ENCODE measurements at places on chromosomes 2 and 18.
A peak's percentile ranks its signal among the peaks of the same experiment; 100 is the strongest.

DNA sequence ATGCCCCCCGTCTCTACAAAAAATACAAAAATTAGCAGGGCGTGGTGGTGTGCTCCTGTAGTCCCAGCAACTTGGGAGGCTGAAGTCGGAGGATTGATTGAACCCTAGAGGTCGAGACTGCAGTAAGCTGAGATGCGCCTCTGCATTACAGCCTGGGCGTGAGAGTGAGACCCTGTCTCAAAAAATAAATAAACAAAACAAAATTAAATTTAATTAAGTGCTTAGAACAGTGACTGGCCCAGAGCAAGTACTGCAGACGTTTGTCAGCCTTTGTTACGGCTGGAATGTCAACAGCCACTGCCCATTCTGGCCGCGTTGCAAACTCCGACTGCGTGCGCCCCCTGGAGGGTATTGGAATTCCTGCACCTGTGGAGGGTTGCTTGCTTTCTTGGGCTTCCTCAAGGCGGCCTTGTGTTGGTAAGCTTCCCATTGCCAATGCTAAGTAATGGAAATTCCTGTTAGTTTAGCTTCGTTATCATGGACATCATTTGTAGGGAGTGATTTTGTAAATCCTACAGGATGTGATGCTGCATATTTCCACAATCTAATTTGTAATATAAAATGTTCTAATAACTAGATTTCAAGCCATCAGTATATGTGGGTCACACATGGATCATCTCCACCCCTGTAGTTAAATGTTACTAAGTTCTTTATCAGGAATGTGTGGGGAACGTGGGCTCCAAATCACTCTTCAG, 15.9 kb upstream of the ATP6V1B1 start:
- peak; percentile 70 for DNase-seq

GRCh38 chr2:118665784-118666529, 181.5 kb downstream of the EN1 start:
- DNase-seq = no peak

- DNase-seq = no peak
Measured at GRCh38 chr18:47779381-47779780, 151.1 kb downstream of the SMAD2 start.

DNA sequence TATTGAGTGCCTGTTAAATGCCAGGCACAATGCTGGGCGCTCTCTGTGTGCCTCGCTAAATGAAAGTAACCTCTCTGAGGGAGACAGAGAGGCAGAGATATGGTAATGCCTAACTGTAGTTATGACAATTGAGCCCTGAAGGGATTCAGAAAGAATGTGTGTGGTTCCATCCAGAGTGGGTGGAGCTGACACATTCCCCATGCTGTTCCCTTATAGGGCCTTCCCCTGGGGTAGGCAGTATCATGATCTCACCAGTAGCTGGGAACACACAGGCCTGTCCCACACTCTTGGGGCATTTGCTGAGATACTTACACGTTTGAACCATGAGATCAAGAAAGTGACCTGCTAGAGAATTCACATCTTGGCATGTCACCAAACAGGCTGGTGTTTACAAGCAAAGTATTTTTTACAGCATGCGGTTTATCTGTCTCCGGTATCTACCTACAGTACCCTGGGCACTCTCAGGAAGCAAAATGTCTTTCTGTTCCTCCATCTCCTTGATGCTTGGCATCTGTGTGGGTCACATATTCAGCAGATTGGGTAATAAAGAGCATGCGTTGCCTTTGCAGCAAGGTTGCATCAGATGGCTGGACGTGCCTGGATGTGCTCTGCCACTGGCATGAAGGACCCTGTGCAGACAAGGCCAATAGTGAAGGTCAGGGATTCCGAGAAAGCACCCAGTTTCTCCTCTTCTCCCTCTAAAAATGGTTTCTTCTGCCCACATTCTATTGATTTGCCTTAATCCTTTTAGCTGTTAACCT, 9.4 kb downstream of the CTIF start:
- no peak for DNase-seq

DNA sequence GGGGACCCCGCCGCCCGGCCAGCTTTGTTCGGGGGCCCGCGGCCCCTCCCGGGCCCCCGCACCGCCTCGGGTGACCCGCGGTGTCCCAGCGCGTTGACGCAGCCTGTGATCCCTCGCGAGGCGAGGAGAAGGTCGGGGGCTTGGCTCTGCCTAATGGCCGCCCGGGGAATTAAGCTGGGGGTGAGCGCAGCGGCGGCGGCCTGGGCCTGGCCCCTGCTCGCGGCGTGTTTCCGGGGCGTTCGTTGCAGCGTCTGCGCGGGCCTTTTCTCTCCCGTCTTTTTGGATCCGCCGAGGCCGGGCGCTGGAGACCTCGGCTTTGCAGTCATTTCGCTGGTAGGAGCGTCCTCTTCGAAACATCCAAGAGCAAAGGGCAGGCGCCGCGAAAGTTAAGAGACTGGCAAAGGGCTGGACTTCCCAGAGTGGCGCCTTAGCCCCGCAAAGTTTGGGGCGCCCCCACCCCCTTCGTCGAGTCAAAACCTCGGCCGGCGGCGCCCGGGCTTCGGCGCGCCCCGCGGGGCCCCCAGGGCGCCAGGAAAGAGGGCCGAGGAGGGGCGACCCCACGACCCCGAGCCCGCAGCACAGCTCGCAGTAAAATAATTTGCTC, 1.3 kb downstream of the SALL3 start:
- no peak for DNase-seq

GRCh38 chr2:217988840-217989204, 14.0 kb downstream of the TNS1 start:
- no peak for DNase-seq

DNA sequence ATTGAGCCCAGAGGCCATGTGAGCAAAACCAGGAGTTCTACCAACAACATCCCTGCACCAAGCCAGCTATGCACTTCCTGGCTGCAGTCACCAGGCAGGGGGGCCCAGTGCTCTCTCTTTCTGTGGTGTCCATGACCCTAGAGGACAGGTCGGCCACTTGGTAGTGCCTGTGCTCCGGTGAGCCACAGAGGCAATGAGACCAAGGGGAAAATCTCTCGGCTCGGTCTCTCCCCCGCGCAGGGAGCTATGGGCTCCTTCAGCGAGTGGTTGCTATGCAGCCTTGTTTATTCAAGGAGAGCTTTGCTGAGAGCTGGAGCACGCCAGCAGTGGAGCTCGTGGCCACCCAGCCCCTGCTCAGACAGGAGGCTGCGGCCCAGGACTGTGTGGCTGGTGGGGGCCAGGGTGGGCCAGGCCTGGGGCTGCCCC, at the start of gene TOGARAM2:
TSS of gene TOGARAM2 (plus strand) at position 283 of the 426 bp plus-strand sequence. CDS start 13,537 bp downstream, outside the sequence.
- DNase-seq = no peak

GRCh38 chr18:21341141-21341540, 99.1 kb downstream of the GREB1L start:
- DNase-seq = no peak

DNA sequence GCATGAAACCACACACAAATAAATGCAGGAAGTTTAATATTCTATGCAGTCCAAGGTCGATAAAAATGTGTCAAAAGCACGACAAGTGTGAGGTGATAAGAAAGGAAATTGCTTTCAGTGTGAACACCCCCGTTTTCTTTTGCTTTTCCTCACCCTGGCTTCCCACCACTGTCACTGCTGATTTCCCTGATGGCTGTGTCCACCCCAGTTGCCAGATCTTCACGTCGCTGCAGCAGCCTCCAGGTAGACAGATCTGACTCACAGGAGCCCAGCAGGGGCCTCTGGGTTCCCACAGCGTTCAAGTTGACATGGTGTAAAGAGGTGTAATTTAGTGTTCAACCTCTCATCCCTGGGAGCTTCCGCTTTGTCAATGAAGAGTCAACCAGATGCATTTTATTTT, 128.0 kb upstream of the TACR1 start:
- no peak for DNase-seq

- no peak for DNase-seq
Measured at GRCh38 chr2:119279666-119280065, 56.0 kb downstream of the STEAP3 start.

- no peak for DNase-seq
Measured at GRCh38 chr2:24493713-24494112, 2.7 kb downstream of the NCOA1 start.

- peak; percentile 83 for DNase-seq
Measured at GRCh38 chr2:127386764-127387654, 766 bp downstream of the MAP3K2 start.

DNA sequence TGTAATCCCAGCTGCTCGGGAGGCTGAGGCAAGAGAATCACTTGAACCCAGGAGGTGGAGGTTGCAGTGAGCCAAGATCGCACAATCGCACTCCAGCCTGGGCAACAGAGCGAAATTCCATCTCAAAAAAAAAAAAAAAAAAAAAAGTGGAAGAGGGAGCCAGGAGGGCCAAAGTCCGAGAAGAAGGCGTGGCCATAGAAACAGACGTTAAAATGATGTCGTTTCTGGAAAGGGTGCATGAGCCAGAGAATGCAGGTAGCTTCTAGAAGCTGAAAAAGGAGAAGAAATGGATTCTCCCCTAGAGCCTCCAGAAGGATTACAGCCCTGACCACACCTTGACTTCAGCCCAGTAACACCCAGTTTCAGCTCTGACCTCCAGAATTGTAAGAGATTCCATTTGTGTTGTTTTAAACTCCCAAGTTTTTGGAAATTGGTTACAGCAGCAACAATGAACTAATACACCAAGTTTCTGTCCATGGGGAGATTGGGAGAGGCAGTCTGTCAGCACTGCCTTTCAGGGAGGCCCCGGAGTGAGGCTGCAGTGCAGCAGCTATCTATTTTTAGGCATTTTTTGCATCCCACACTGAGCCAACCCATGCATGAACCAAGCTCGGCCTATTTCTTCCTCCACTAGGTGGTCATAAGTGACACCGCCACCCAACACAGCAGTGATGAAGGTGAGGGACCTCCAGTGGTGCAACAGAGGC, 14.2 kb upstream of the TRAF3IP1 start:
- no peak for DNase-seq

- DNase-seq = no peak
Measured at GRCh38 chr18:40962784-40963183, 992.2 kb upstream of the PIK3C3 start.

GRCh38 chr2:862731-863466, 87.8 kb upstream of the SNTG2 start:
- DNase-seq = no peak

DNA sequence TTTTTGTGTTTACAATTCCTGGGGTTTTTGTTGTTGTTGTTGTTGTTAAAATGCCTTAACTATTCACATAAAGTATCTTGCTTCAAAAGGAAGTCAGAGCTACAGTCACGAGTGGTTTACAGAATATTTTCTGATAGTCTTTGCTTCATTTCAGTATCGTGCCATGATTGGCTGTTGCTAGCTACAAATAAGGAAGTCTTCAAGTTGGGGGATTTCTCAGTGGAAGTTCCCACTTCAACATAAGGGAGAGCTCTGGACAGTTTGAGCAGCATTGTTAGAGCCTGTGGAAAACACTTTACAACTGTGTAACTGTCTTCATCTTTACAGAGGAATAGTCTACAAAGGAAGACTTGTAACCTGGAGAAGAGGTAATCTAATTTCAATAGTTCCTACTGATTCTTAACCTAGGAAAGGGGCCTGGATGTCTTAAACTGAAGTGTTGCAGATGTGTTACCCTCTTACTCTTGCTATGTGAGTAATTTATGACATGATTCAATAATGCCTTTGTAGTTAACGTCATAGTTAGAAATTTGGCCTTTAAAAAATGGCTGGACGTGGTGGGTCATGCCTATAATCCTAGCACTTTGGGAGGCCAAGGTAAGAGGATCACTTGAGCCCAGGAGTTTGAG, 23.4 kb upstream of the TANK start:
- DNase-seq = peak; percentile 75

- DNase-seq = peak; percentile 31
Measured at GRCh38 chr18:40159141-40160017, 1795.7 kb upstream of the PIK3C3 start.

DNA sequence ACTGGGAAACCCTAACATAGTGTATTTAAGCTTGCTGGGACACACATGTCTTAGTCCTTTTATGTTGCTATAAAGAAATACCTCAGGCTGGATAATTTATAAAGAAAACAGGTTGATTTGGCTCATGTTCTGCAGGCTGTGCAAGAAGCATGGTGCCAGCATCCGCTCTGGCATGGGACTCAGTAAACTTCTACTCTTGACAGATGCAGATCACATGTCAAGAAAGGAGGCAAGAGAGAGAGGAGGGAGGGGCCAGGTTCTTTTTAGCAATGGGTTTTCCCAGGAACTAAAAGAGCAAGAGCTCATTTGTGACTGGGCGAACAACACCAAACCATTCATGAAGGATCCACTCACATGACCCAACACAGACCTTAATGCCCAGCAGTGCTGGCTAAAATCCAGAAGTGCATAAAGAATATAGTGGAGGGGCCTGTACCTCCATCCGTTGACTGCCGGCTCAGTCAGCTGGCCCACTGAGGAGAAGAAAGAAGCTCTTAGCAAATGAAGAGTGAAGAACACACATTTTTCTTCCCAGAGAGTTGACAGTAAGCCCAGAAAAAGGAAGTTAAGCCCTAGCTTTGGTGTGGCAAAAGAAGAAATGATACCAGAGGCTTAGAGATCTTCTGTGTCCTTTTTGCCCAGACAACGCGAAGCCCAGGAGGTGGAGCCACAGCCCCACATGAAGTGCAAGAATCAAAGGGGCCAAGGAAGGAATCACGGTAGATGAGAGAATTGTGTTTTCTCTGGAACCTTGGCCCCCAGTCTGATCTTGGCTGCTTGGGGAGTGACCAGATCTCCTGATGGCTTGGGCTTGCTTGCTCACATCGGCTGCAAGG, 183.5 kb upstream of the FAM98A start:
- no peak for DNase-seq

- no peak for DNase-seq
Measured at GRCh38 chr2:114805195-114805594, 362.8 kb downstream of the DPP10 start.

DNA sequence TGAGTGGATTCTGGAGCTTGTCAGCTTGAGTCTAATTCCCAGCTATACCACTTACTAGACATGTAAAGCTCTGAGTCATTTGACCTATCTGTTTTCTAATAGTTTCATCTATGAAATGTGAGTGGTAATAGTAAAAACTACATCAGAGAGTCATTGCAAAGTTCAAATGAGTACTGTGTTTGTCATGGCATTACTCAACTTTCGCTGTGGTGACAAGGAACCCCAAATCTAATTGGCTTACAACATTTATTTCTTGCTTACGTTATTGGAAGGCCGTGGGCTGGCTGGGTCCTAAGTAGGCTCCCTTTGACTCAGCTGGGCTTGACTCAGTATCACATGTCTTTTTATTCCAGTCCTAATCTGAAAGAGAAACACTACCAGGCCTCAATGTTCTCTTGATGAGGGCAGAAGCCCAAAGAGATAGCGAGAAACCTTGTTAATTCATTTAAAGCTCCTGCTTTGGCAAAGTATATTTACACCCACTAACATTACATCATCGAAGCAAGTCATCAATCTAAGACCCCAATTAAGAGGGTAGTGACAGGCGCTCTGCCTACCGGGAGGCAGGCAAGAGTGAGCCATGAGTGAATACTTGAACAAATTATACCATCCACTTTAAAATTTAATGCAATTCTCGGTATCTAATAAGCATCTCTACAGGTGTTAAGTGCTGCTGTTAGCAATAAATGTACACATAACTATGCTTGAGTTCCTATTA, 431.8 kb upstream of the SPHKAP start:
- no peak for DNase-seq

GRCh38 chr2:208186465-208186864, 3.4 kb downstream of the C2orf80 start:
- no peak for DNase-seq
